ENCODE measurements at places on chromosomes 13 and 19.
A peak's percentile ranks its signal among the peaks of the same experiment; 100 is the strongest.

DNA sequence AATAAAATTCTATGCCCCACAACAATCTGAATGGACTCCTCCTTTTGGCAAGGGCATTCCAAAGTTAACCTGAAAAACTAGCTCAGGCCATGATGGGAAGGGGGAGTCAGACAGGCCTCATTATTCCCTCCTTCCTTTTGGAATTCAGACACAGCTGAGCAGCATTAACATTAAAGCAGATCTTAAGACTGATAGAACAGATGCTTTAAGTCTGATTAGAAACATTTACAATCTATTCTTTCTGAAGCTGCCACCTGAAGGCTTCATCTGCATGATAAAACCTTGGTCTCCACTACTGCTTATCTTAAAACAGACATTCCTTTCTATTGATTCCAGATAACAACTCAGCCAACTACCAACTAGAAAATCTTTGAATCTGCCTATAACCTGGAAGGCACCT lies 98.9 kb downstream of the UGGT2 start:
- no peak for DNase-seq

DNA sequence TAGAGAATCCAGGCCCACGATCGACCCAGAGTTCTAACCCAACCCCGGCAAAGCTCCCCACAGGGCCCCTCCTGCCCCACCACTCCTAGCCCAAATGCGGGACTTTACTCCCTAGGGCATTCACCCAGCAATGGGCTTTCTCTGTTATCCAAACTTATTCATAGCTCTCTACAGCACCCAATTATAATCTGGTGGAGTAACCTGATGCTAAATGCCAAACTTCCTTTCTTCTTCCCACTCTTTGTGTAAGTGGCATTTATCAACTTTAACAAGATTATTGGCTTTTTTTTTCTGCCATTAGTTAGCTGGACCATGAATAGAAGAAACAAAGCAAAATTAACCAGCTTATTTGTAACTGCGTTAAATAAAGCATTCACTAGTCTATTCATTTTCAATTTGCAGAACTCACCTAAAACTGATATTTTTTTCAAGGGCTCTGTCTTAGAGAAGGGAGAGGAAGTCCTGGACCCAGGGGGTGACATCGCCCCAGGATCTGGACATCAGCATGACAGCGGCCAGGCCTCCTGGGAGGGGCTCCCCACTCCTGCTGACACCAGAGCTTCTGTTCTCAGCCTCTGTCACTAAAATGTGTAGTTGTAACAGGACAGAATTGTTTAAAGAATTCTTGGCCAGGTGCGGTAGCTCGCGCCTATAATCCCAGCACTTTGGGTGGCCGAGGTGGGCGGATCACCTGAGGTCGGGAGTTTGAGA lies 1.5 kb downstream of the FAM124A start:
- DNase-seq: no peak

GRCh38 chr13:43564952-43565351 lies 221.8 kb downstream of the ENOX1 start:
- no peak for DNase-seq

GRCh38 chr19:14511229-14511593 lies 7.0 kb downstream of the DNAJB1 start:
- DNase-seq: no peak

GRCh38 chr19:29712744-29713516 lies 2.1 kb downstream of the C19orf12 start:
- DNase-seq: no peak

DNA sequence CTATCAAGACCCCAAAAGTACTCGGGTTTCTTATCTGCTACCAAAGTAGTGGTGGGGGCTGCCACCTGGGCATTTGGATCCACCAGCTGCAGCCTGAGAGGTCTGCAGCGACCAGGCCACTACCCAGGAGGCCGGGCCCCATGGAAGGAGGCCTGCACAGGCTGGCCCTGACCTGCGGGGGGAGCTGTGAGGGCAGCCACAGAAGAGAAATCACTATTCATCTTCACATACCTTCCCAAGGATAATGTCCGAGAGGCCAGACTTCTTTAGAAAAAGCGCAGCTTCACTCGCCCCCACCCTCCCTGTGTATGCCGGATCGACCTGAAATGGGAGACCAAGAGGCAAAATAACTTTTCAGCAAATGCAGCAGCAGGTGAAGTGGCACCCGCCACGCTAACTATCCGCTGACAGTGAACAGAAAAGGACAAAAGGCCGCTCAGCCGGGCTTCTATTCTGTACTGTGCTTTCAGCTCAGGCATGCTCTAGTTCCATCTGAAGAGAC lies 30.1 kb downstream of the EPS15L1 start:
- no peak for DNase-seq

DNA sequence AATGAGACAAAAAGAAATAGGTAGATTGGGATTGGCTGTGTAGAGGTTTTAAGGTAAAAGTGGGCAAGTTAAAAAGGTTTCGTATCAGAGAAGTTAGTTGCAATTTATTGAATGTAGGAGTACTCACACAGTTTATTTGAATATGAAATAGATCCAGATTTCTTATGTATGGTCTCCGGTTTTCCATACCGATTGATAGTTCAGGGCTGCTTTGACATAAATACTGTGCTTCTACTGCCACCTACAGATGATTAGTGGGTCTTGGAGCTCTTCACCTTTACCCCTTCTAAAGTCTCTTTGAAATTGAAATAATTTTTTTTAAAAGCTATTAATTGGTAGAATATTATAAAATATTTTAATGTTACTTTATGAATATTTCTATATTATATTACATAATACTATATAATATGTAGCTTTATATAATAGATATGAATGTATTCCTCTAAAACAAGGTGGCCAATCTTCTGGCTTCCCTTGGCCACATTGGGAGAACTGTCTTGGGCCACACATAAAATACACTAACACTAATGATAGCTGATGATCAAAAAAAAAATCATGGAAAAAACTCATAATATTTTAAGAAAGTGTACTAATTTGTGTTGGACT lies 7.7 kb upstream of the GPR18 start:
- no peak for DNase-seq

DNA sequence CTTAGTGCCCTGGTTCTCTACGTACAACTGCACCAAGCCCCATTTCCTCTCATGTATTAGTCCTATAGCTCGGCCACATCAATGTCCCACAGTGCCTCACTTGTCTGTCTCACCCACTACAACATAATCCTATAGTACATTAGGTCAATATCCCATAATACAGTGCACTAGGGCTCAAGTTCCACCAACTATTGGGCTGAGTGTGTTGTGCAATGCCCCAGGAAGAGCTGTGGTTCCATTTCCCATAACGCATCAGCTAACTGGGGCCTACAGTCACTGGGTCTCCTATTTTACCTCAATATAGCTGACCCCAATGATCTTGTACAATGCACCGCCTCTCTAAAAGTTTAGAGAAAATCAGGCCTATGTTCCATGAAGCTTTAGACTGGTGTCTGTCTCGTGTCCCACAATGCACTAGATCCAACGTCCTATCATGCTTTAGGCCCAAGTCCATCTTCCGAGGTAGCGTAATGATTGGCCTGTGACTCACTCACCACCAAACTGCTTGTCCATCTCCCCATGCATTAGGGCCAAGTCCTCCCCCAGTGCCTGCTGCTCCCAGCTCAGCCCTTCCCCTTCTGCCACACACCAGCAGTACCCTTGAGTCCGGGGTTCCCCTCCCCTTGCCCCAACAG lies 21.8 kb downstream of the TSKS start:
- DNase-seq: no peak

DNA sequence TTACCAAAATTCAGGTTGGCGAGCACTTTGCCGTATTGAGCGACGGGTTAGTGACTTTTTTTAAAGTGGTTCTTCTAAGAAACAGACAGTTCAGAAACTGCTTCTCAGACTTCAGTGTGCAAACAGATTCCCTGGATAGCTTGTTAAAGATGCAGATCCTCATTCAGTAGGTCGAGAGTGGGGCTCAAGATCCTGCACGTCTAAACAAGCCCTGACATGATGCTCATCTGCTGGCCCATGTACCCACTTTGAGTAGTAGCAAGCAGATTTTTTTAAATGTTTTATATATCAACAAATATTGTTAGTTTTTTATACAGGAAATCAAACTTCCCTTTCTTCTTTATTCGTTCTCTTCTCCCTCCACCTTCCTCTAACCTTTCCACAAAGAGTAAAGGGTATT lies 7.3 kb downstream of the METTL21C start:
- no peak for DNase-seq

DNA sequence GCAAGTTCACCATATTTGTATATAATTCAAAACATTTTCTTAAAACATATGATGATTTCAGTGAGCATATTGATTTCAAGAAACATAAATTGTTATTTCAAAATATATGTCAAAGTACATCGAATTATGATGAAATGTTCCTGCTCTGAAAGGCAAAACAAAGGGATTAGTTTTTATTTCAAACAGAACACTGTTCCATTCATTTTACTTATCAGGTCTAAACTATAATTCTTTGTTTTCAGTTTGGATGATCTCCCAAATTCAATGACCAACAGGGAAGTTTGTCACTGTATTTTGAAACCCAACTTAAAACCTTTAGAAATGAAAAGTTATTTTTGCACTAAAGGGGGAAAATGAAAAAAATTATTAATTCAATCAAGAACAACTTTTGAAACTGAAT lies 610.2 kb downstream of the SLITRK1 start:
- DNase-seq: no peak

- no peak for DNase-seq
Observed at GRCh38 chr19:29001597-29002245, 211.2 kb downstream of the UQCRFS1 start.

GRCh38 chr19:36051637-36052036 lies 2.4 kb downstream of the THAP8 start:
- DNase-seq: no peak

GRCh38 chr13:29573190-29573589 lies 22.3 kb downstream of the SLC7A1 start:
- DNase-seq: no peak

- DNase-seq: no peak
Observed at GRCh38 chr19:53878776-53879139, 3.2 kb upstream of the PRKCG start.

GRCh38 chr19:4636151-4636717 lies 3.1 kb upstream of the TNFAIP8L1 start:
- DNase-seq: no peak

DNA sequence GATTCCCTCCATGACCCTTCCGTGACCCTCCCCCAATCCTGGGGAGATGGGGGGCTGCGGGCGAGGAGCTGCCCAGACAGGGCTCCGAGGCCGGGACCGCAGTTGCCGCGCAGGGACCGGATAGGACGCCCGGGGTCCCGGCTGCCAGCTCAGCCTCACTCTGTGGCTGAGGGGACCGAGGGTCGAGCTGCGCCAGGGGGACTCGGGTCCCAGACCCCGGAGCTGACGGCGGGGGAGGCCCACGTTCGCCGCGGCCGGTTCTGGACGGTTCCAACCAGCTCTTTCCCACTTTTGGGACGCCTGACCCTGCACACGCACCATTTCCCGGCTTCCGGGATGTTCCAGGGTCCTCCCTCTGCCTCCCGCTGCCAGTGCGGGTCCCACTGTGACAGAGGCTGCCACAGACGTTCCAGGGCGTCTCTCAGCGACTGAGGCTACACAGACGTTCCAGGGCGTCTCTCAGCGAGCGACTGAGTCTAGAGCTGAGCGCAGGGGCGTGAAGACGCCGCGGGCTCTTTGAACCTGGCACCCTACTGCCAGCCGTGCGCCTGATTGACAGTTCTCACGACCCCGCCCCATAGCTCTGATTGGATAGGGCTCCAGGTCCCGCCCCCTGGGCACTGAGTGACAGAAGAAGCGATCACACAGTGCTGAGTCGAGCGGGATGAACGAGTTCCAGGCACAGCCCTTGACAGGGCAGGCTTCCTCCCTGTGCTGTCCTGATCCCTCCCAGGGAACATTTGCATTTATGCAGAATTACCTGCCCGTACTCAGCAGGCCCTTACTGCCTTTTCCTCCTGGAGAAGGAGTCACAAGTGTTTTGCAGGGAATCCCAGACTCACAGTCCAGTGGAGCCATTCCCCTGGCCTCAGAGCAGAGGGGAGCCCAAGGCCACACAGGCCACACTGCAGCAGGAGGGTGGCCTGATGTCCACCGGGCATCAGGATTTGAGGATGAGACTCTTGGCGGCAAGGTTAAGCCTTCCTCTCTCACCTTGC lies at the start of gene ZNF563:
ZNF563 (minus strand) TSS at position 472 of the 998 bp plus-strand sequence; CDS start at position 321, 151 bp downstream.
- DNase-seq: peak; percentile 73

DNA sequence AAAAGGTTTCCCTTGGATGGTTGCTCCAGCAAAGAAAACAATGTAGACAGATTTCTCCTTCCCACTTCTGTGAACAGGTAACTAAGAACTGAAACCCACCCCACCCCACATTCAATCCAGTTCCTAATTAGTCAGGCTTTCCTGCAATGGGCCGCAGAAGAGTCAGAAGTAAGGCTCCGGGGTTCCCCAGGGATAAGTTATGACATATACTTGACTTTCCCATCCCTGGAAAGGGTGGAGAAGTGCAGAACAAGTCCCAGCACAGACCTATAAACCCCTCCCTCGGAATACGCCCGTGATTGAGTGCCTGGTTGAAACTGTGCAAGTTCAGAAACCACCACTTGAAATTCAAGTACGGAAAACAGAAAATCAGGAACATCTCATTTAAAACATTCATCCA lies 24.9 kb downstream of the RCBTB2 start:
- no peak for DNase-seq

Data from BJ (cell line).